ENCODE measurements at places on chromosomes 12 and 14.

- DNase-seq, result no peak
These were observed 61.7 kb upstream of the RFLNA start for GRCh38 chr12:124233041-124233796.

GRCh38 chr14:56004786-56005185, 113.4 kb upstream of the PELI2 start:
- no peak for DNase-seq

DNA sequence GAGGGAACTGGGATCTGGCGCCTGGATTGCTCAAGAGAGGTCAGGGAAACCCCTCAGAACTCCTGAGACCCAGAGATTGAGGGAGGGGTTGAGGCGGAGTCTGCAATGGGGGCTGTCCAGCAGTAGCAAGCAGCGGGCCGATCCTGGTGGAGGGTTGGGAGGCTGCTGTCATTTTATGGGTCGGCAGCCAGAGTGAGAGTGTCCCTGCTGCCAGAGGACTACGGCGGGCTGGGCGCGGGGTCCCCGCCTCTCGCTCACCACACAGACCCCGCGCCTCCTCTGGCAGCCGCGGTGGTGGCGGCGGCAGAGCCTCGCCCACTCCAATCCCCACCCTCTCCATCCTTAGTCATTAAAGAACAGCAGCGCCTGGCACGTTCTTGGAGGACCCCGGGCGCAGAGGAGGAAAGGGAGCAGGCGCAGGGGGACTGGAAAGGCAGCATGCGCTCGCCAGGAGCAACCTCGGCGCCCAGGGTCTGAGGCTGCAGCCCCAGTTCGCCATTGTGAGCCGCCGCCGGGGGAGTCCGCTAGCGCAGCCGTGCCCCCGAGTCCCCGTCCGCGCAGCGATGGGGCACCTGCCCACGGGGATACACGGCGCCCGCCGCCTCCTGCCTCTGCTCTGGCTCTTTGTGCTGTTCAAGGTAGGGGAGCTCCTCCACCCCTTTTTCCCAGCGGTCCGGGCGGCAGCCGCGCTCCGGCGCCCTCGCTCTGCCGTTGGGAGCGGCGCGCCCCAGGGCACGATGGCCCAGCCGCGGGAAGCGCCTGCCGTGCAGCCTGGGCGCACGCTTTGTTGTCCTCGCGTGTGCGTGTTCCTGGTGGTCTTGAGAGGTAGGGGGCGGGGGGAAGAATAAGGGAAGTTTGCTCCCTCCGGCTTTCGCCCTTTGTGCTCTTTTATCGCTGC, at the start of gene PTPRO:
TSS of gene PTPRO (plus strand) at position 345 of the 898 bp plus-strand sequence.
- DNase-seq, result no peak

DNA sequence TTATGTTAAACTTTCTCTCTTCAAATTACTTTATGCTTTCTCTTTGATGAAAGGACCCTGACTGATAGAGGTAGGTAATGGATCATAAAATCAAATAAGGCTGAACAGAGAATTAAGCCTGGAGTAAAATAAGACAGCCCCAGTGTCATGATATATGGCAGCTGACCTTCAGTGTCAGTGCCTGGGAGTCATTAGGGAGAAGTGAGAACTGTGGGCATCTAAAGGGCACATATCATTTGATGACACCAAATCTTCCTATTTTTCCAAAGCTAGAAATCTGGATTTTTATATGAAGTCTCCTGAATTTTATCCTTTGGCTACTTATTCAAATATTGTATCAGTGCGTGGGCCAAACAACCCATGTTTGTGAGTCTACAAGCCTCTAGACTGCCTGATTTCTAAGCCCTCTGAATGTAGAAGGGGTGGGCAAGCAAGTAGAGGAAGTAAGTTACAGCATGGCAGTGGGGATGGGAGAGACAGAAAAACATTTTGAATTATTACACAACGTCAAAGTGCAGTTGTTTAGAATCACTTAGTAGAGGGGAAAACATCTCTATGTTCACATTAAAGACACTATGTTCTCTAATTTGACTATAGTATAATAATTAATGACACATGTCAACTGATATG, 10.0 kb downstream of the SLC39A9 start:
- DNase-seq, result no peak

GRCh38 chr12:97456571-97457188, 5.9 kb upstream of the RMST start:
- DNase-seq, result no peak
